ENCODE measurements at places on chromosomes 7 and 10. TPM values are rescaled to one million over a fixed set of nuclear protein-coding genes. Genes with fewer than 3 reads are reported as not detected.
A peak's percentile ranks its signal among the peaks of the same experiment; 100 is the strongest.

DNA sequence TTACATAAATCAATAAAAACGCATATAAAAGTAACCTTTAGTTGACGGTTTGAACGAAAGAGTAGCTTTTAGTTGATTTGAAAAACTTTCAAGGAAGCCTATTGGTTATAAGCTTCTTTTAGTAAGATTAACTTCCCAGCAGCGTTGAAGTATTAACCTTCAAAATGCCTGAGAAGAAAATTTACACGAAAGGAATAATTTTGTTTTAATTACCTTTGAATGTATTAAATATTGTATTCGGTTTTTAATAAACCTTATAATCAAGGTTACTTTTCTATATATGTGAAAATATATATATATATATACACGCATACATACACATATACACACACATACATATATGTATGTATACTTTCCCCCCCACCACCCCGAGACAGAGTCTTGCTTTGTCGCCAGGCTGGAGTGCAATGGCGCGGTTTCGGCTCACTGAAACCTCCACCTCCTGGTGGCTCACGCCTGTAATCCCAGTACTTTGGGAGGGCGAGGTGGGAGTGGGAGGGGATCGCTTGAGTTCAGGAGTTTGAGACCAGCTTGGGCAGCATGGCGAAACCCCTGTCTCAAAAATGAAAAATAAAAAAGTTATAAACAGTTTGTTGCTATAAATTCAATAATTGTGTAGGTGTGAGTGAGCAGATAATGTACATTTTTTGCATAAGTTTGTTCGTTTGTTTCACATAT lies 57.6 kb upstream of the EZH2 start:
- peak overlapping the region; percentile 94 for H3K4me3 ChIP-seq
- peak overlapping the region; percentile 99 for H3K27ac ChIP-seq
- peak; percentile 55 for DNase-seq
- H3K27me3 ChIP-seq = no peaks in the 10 kb centered on the region
- peaks cover 20% of the 10 kb centered on the region for H3K4me1 ChIP-seq

DNA sequence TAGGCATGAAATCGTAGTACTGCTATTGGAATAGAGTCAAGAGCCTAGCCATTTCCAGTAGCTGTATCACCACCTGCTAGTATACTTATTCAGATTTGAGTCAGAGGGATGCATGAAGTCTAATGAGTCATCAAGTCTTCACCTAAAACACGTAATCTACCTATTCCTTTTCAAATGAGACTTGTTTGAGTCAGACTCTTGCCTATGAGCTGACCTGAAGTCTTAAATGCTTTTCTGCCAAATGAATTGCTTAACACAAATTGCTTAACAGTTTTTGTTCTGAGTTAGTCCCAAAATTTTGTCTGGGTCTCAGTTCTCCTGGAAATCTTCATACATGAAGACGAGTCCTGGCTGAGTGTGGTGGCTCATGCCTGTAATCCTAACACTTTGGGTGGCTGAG lies 165.2 kb downstream of the GNAT3 start:
- no peak overlapping the region for H3K27ac ChIP-seq
- H3K27me3 ChIP-seq = no peaks in the 10 kb centered on the region
- no peak for DNase-seq
- H3K36me3 ChIP-seq = no peaks in the 10 kb centered on the region
- no peak overlapping the region for H3K4me3 ChIP-seq

GRCh38 chr10:20988357-20988983 lies 91.4 kb upstream of the NEBL start:
- H3K4me3 ChIP-seq = no peak overlapping the region
- no peaks in the 10 kb centered on the region for H3K27me3 ChIP-seq
- H3K36me3 ChIP-seq = no peaks in the 10 kb centered on the region
- no peak overlapping the region for H3K27ac ChIP-seq
- no peak for DNase-seq

- H3K27ac ChIP-seq = no peak overlapping the region
- H3K4me3 ChIP-seq = no peak overlapping the region
- H3K27me3 ChIP-seq = no peaks in the 10 kb centered on the region
- no peaks in the 10 kb centered on the region for H3K4me1 ChIP-seq
- H3K36me3 ChIP-seq = peaks cover 12% of the 10 kb centered on the region
- DNase-seq = no peak
Observed at GRCh38 chr10:21824409-21824808, 179.1 kb downstream of the DNAJC1 start.

- no peaks in the 10 kb centered on the region for H3K27me3 ChIP-seq
- DNase-seq = no peak
- peaks cover 9% of the 10 kb centered on the region for H3K4me1 ChIP-seq
- H3K27ac ChIP-seq = no peak overlapping the region
Observed at GRCh38 chr7:7862393-7862792, 106.2 kb upstream of the GLCCI1 start.

GRCh38 chr10:76033457-76034196 lies 602.2 kb downstream of the LRMDA start:
- H3K4me3 ChIP-seq = no peak overlapping the region
- no peaks in the 10 kb centered on the region for H3K36me3 ChIP-seq
- H3K27ac ChIP-seq = no peak overlapping the region
- DNase-seq = no peak
- H3K27me3 ChIP-seq = no peaks in the 10 kb centered on the region

- H3K27ac ChIP-seq = no peak overlapping the region
- H3K27me3 ChIP-seq = no peaks in the 10 kb centered on the region
- H3K36me3 ChIP-seq = peaks cover 42% of the 10 kb centered on the region
- H3K4me3 ChIP-seq = no peak overlapping the region
- H3K4me1 ChIP-seq = peaks cover 14% of the 10 kb centered on the region
Observed at GRCh38 chr10:6384847-6385246, 182.1 kb downstream of the PFKFB3 start.

GRCh38 chr7:90455163-90456030 lies 14.0 kb upstream of the PTTG1IP2 start:
- H3K27ac ChIP-seq = no peak overlapping the region
- no peak overlapping the region for H3K4me3 ChIP-seq
- peaks cover 3% of the 10 kb centered on the region for H3K4me1 ChIP-seq
- no peaks in the 10 kb centered on the region for H3K36me3 ChIP-seq
- H3K27me3 ChIP-seq = peaks cover 15% of the 10 kb centered on the region
- DNase-seq = no peak

- H3K27ac ChIP-seq = no peak overlapping the region
- no peaks in the 10 kb centered on the region for H3K4me1 ChIP-seq
- peaks cover 18% of the 10 kb centered on the region for H3K27me3 ChIP-seq
- H3K36me3 ChIP-seq = peaks cover 5% of the 10 kb centered on the region
Observed at GRCh38 chr10:7532723-7533498, 122.1 kb upstream of the SFMBT2 start.

GRCh38 chr7:101450064-101450463 lies 87.4 kb downstream of the COL26A1 start:
- no peak overlapping the region for H3K27ac ChIP-seq
- H3K27me3 ChIP-seq = peaks cover 3% of the 10 kb centered on the region
- H3K36me3 ChIP-seq = no peaks in the 10 kb centered on the region

GRCh38 chr7:78315119-78315518 lies 516.5 kb downstream of the PHTF2 start:
- no peak for DNase-seq
- no peak overlapping the region for H3K4me3 ChIP-seq
- H3K27me3 ChIP-seq = no peaks in the 10 kb centered on the region
- no peak overlapping the region for H3K27ac ChIP-seq
- H3K4me1 ChIP-seq = no peaks in the 10 kb centered on the region

DNA sequence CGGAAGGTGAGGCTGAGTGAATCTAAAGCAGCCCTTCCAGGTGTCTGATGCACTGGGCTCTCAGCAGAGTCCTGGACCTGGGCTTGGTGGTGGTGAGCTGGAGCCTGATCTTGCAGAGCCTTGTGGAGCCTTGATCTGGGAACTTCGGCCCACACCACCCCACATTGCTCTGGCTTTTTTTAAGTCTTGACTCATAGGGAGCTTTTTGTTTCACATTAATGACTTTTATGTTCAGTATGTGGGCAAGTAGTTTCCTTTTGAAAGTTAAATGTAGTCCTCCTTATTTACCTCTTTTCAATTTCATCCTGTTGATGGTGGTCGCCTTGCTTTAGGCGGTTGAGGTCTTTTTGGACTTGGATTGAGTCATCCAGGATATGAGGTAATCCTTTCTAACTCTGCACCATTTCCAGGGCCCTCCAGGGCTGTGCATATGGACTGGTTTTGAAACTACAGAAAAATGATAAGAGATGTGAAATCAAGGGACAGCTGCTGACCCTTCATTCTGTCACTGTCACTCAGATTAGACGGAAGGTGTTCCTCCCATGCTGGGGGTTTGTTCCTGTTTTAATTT lies 2.9 kb upstream of the NRAP start:
- H3K4me3 ChIP-seq = no peak overlapping the region
- peaks cover 12% of the 10 kb centered on the region for H3K4me1 ChIP-seq
- H3K27me3 ChIP-seq = peaks cover 14% of the 10 kb centered on the region
- no peaks in the 10 kb centered on the region for H3K36me3 ChIP-seq
- H3K27ac ChIP-seq = peak overlapping the region; percentile 37

DNA sequence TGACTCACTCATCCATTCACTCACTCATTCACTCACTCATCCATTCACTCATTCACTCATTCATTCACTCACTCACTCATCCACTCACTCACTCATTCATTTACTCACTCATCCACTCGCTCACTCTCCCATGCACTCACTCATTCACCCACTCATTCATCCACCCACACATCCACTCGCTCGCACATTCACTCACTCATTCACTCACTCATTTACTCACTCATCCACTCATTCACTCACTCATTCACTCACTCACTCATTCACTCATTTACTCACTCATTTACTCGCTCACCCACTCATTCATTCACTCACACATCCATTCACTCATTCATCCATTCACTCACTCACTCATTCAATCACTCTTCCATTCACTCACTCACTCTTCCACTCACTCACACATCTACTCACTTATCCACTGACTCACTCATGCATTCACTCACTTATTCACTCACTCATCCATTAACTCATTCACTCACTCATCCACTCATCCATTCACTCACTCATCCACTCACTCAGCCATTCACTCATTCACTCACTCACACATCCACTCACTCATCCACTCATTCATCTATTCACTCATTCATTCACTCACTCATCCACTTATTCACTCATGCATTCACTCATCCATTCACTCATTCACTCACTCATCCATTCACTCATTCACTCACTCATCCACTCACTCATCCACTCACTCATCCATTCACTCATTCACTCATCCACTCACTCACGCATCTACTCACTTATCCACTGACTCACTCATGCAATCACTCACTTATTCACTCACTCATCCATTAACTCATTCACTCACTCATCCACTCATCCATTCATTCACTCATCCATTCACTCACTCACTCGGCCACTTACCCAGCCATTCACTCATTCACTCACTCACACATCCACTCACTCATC lies 74.0 kb downstream of the CARD11 start:
- no peak overlapping the region for H3K27ac ChIP-seq
- H3K36me3 ChIP-seq = peaks cover 54% of the 10 kb centered on the region
- H3K27me3 ChIP-seq = no peaks in the 10 kb centered on the region
- no peak overlapping the region for H3K4me3 ChIP-seq

DNA sequence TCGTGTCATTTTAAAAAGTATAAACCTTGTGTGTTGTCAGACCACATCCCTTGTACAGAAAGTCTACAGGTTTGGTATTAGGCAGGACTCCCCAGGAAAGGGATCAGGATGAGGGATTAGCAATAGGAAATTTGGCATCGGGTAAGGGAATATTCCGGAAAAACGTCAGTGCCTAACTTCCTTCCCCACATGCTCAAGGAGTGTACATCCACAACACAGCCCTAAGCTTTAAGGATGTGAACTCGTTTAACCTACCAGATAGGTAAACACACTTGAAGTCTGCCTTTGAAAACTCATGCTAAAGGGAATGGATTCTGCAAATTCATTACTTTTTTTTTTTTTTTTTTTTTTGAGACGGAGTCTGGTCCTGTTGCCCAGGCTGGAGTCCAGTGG lies 194.9 kb downstream of the SKIDA1 start:
- no peak overlapping the region for H3K27ac ChIP-seq
- H3K4me3 ChIP-seq = no peak overlapping the region
- H3K36me3 ChIP-seq = no peaks in the 10 kb centered on the region
- H3K4me1 ChIP-seq = no peaks in the 10 kb centered on the region
- no peak for DNase-seq

GRCh38 chr7:129657363-129657762 lies 45.8 kb downstream of the NRF1 start:
- H3K27ac ChIP-seq = no peak overlapping the region
- H3K4me1 ChIP-seq = peaks cover 6% of the 10 kb centered on the region
- no peak for DNase-seq
- H3K4me3 ChIP-seq = no peak overlapping the region
- peaks cover 71% of the 10 kb centered on the region for H3K36me3 ChIP-seq

- no peak overlapping the region for H3K27ac ChIP-seq
- H3K4me1 ChIP-seq = peaks cover 10% of the 10 kb centered on the region
- H3K36me3 ChIP-seq = no peaks in the 10 kb centered on the region
- H3K27me3 ChIP-seq = peaks cover 30% of the 10 kb centered on the region
Observed at GRCh38 chr10:7686351-7687171, 16.6 kb upstream of the ITIH2 start.

DNA sequence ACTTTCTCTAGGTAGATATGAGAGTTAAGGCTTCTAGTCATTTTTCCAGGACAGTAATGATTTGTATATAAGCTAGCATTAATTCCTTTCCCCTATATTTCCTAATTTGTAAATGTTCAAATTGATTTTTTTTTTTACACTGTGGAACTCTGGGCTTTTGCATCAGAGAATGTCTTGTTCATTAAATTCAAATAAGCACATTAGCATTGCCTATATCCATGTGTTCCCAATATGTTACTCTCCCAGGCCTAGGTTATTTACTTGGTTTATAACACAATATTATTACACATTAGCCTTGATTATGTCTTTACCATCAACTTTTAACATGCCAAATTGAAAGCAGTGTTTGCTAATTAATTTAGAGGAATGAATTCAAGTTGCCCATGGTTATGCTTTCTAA lies 83.4 kb upstream of the SAMD8 start:
- peaks cover 53% of the 10 kb centered on the region for H3K36me3 ChIP-seq
- H3K4me1 ChIP-seq = peaks cover 4% of the 10 kb centered on the region
- no peaks in the 10 kb centered on the region for H3K27me3 ChIP-seq
- no peak for DNase-seq
- no peak overlapping the region for H3K27ac ChIP-seq

DNA sequence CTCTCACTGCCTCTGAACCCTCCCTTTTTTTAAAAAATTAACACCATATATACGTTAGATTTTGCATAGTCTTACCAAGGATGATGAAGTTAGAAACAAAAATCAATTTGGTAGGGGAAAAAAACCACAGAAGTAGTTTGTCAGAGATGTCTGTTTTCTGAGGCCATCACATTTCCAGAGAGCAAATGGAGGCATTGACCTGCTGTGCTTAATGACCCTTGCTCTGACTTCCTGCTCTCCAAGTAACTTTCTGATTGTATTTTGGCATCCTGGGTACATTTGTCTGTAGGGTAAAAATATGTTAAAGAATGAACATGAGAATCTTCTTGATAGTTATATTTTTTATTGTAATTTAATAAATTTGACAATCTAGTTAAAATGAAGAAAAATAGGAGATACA lies 140.2 kb downstream of the LCOR start:
- H3K27me3 ChIP-seq = no peaks in the 10 kb centered on the region
- H3K27ac ChIP-seq = no peak overlapping the region
- no peak for DNase-seq
- no peak overlapping the region for H3K4me3 ChIP-seq
- H3K36me3 ChIP-seq = peaks cover 6% of the 10 kb centered on the region

- H3K4me3 ChIP-seq = no peak overlapping the region
Observed at GRCh38 chr7:104908636-104909035, 105.4 kb upstream of the KMT2E start.

The TEX36 gene
- not detected for total RNA-seq

The LBX1 gene
- not detected for total RNA-seq

The SGCE gene
- total RNA-seq = 2.0 TPM

The ADCY1 gene
- 8.9 TPM for total RNA-seq

The LOXL4 gene
- not detected for total RNA-seq

The HOXA5 gene
- not detected for total RNA-seq

The GPAM gene
- 7.3 TPM for total RNA-seq

The GIMAP2 gene
- 30.5 TPM for total RNA-seq

The ACTL6B gene
- total RNA-seq = not detected

The ANKRD30A gene
- not detected for total RNA-seq

The FEZF1 gene
- not detected for total RNA-seq

All from activated T-helper 2 cell treated with anti-CD3 and anti-CD28 coated beads, Interferon-gamma antibody, Interleukin-2, Interleukin-4, amounts not matched to agents 10 μg/mL and 5 μg/mL and 100 μg/mL, durations not matched to agents 14 hours and 24 hours and 36 hours (primary cell).